Activated naive CD4-positive, alpha-beta T cell treated with anti-CD3 and anti-CD28 coated beads, Interleukin-2, amount 10 ng/mL, durations not matched to agents 5 hours and 36 hours (primary cell): ENCODE measurements at places on chromosomes 1 and 21. TPM values are rescaled to one million over a fixed set of nuclear protein-coding genes. Genes with fewer than 3 reads are reported as not detected.

The CFAP74 gene
- total RNA-seq: not detected

The ARHGAP30 gene
- 324 TPM for total RNA-seq

The TSTD1 gene
- 63.0 TPM for total RNA-seq

The TMEM39B gene
- 29.3 TPM for total RNA-seq

The LRRC71 gene
- not detected for total RNA-seq

The NIBAN1 gene
- 29.1 TPM for total RNA-seq

The UBL4B gene
- total RNA-seq: not detected

The SMCP gene
- total RNA-seq: not detected

The PTGFR gene
- not detected for total RNA-seq

The PDPN gene
- total RNA-seq: not detected

The KRTAP11-1 gene
- not detected for total RNA-seq

The PTPN7 gene
- 167 TPM for total RNA-seq

The GSTM1 gene
- 0.24 TPM for total RNA-seq

The C1QA gene
- not detected for total RNA-seq

The SPRR2E gene
- not detected for total RNA-seq

The ATP6V1G3 gene
- total RNA-seq: not detected

The AVPR1B gene
- not detected for total RNA-seq

The UTS2 gene
- total RNA-seq: not detected

The TP73 gene
- total RNA-seq: 3.2 TPM

The OR10X1 gene
- total RNA-seq: not detected

The PRDM16 gene
- total RNA-seq: 6.0 TPM

The COL18A1 gene
- total RNA-seq: 5.6 TPM

The FCRL5 gene
- not detected for total RNA-seq

The GJA5 gene
- total RNA-seq: not detected

The EDARADD gene
- total RNA-seq: 0.15 TPM

The TFF1 gene
- total RNA-seq: not detected

The HPCAL4 gene
- total RNA-seq: 2.0 TPM

The TACSTD2 gene
- total RNA-seq: not detected

The SAMSN1 gene
- total RNA-seq: 77.5 TPM

The RIPPLY3 gene
- 0.14 TPM for total RNA-seq

The HOOK1 gene
- total RNA-seq: 11.1 TPM

The PLA2G2C gene
- total RNA-seq: not detected

The OLFML2B gene
- total RNA-seq: not detected

The LCE1B gene
- not detected for total RNA-seq

The CFHR4 gene
- not detected for total RNA-seq

The CDC73 gene
- total RNA-seq: 47.8 TPM

The TTC34 gene
- total RNA-seq: 1.9 TPM

The CRNN gene
- not detected for total RNA-seq

The SPATA21 gene
- total RNA-seq: not detected

The F13B gene
- not detected for total RNA-seq

The ZBTB48 gene
- total RNA-seq: 34.3 TPM

The MYCL gene
- 0.29 TPM for total RNA-seq

The LCE2B gene
- total RNA-seq: not detected

The ANKRD65 gene
- not detected for total RNA-seq
